ENCODE measurements at places on chromosomes 12 and 14.

- no peak for DNase-seq
These were observed 4.6 kb downstream of the KIF26A start for GRCh38 chr14:104142946-104143470.

DNA sequence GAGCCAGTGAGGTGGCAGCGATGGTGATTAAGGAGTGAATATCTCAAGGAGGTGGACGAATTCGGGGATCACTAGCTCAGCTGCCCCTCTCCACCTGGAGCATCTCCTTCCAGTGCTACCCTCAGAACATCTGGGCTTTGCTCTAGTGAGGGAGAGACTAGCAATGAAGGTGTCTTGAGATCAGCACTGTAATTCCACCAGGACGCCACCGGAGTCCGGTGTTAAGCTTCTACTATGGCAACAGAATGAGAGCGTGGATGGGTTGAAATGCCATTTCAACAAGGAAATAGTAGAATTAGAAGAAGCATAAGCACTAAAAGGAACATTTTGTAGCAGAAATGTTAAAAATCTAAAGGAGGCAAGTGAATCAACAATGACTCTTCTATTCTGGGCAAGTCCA, 61.1 kb downstream of the NTF3 start:
- no peak for DNase-seq

- DNase-seq = no peak
These were observed 465.7 kb downstream of the NOVA1 start for GRCh38 chr14:26132061-26132645.

DNA sequence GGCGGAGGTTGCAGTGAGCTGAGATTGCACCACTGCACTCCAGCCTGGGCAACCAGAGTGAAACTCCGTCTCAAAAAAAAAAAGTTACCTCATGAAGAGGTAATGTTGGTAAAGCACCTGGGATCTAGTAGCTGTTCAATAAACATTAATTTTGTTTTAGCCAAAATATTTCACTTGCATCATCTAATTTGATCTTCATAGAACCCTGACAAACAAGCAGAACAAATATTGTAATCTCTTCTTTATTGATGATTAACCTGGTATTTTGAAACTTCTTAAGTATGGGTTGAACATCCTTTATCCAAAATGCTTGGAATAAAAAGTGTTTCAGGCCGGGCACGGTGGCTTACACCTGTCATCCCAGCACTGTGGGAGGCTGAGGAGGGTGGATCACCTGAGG, 149.0 kb upstream of the AMIGO2 start:
- no peak for DNase-seq

DNA sequence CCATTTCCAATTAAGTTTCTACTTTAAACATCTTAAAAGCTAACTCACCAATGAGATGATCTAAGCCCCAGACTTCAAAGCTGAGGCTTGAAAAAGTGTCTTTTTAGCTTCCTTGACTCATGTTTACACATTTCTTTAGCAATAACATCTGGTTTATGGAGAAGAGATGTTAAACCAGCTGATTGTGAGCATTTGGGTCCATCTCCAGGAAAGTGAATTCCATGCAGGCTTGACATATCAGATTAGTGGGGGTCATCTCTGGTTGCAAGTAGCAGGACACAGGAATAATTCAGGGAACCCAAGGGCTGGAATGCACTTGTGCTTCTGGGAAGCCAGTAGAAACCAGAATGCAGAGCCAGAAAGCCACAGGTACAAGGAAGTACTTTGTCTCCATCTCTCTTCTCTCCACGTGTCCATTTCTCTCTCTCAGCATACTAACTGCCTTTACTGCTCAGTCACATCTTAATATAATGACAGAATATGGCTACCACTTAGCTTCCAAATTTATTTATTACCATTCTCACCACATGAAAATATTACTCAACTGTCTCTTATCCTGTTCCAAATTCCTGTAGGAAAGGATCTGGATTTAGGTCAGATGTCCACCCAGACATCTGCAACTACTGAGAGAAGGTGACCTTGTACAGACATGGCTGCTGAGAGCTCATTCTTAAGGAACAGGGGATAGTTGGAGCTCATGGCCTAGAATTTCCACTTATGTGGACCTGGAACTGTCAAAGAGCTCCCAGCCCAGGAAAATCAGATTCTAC, 104.4 kb downstream of the SCN8A start:
- no peak for DNase-seq

GRCh38 chr12:120094485-120094884, 22.1 kb downstream of the RAB35 start:
- DNase-seq = no peak

GRCh38 chr12:68743356-68743755, 2.6 kb upstream of the SLC35E3 start:
- no peak for DNase-seq

GRCh38 chr12:64700532-64700931, 58.7 kb downstream of the GNS start:
- no peak for DNase-seq

- DNase-seq = no peak
These were observed 98.5 kb upstream of the PLEKHA5 start for GRCh38 chr12:19031032-19031431.

GRCh38 chr12:50991291-50991690, 34.9 kb downstream of the SLC11A2 start:
- no peak for DNase-seq

DNA sequence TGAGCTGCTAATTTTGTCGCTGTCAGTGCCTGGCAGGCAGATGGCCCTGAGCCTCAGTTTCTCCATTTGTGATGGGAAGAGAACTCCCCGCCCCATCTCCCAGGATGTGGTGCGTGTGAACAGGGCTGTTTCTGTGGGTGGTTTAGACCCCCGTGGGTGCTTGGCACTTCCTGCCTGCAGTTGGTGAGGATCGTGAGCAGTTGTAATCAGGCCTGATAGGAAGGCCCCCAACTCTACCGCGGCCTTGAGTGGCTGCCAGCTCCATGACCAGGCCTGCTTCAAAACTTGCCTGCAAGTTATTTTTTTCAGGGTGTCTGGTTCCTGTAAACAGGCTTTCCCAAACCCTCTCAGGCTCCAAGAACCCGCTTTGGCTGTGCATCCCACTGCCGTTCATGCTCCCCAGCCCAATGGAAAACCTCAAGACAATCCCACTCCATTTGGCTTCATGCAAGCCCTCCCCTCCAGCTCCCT, 138.4 kb downstream of the ZFP36L1 start:
- DNase-seq = no peak

DNA sequence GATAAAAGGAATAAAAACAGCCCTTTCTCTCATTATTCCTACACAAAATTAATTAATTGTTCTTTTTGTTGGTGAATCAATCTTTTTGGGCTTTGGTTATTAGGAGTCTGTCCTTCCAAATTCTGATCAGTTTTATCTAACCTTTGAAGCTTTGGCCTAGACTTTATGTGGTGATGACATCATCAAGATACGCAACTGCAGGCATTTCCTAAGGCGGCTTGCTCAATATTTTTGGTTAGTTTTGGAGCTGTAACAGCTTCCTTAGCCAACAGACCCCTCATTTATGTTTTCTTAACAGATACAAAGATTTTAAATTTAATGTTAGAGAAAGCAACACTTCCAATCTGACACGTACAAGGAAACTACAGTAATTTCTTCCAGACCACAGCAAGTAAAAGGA, 87.8 kb upstream of the PDE3A start:
- DNase-seq = no peak

DNA sequence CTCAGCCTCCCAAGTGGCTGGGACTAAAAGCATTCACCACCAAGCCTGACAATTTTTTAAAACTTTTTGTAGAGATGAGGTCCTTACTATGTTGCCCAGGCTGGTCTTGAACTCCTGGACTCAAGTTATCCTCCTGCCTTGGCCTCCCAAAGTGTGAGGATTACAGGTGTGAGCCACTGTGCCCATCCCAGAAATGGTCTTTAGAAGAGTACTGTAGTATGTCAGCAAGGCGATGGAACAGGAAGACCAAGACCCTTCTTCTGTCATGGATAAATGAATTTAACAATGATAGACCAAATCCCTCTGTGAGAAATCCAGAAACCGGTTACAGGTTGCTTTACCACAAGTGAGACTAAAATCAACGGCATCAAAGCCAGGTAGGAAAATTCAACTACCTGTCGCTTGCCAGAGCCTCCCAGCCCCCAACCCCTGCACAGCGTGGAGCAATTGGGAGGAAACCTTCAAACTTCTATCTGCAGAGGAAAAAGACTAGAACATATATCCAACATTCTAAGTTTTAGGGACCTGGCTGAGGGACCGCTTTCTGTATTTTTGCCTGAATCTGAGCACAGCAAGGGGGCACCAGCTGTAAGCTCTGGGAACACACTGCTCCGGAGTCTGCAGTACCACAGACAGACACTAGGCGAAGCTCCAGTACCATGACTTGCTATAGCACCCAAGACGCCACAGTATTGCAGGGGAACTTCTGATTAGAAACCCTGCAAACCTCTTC, 51.3 kb downstream of the CPSF6 start:
- DNase-seq = peak; percentile 50

GRCh38 chr12:121796855-121797751, 3.6 kb upstream of the RHOF start:
- no peak for DNase-seq

GRCh38 chr14:32370714-32371113, 41.6 kb downstream of the AKAP6 start:
- no peak for DNase-seq

GRCh38 chr14:97458661-97459579, 661.7 kb downstream of the VRK1 start:
- peak; percentile 62 for DNase-seq
